HT1080 (cell line): ENCODE measurements at places on chromosomes 5 and 9.
A peak's percentile ranks its signal among the peaks of the same experiment; 100 is the strongest.

DNA sequence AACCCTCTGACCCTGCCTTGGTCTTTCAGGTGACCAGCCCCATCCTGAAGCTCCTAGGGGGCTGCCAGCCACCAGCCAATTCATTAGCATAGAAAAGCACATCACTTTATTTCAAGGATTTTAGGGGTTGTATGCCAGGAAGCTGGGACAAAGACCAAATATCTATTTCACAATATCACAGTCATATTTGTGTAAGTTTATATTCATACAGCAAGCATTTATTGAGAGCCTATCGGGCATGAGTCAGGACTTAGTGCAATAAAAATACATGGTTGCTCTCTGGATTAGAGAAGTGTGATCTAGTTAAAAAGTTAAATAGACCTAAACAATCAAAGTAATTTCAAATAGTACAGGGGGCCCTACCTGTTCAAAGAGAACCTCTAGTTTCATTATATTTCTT is 113.8 kb downstream of the ERCC6L2 start:
- DNase-seq: no peak

- no peak for DNase-seq
Observed at GRCh38 chr5:34832568-34832967, 6.4 kb upstream of the TTC23L start.

- DNase-seq: peak; percentile 96
Observed at GRCh38 chr9:91071184-91071990, 269.8 kb downstream of the SYK start.

- DNase-seq: peak; percentile 76
Observed at GRCh38 chr5:157222506-157223230, 42.0 kb downstream of the ITK start.

GRCh38 chr9:90100014-90100413 is 495.2 kb downstream of the GADD45G start:
- no peak for DNase-seq

- DNase-seq: peak; percentile 61
Observed at GRCh38 chr9:77848897-77849296, 182.7 kb downstream of the GNAQ start.

- no peak for DNase-seq
Observed at GRCh38 chr9:111035543-111036428, 2.5 kb downstream of the LPAR1 start.

GRCh38 chr9:84823421-84824271 is 154.1 kb downstream of the NTRK2 start:
- DNase-seq: no peak

DNA sequence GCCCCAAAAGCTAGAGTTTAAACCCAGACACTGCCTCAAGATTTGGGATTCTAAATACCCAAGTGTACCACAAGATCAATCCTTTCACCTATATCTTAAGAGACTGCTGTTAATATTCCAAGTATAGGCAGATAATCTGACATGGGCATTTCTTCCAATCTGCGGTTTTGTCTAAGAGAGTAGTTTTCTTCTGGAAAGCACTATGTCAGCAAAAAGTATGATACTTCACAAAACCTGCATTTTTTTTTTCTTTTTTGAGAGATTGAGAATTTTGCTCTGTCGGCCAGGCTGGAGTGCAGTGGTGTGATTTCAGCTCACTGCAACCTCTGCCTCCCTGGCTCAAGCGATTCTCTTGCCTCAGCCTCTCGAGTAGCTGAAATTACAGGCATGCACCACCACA is 190.7 kb upstream of the TYRP1 start:
- DNase-seq: no peak

DNA sequence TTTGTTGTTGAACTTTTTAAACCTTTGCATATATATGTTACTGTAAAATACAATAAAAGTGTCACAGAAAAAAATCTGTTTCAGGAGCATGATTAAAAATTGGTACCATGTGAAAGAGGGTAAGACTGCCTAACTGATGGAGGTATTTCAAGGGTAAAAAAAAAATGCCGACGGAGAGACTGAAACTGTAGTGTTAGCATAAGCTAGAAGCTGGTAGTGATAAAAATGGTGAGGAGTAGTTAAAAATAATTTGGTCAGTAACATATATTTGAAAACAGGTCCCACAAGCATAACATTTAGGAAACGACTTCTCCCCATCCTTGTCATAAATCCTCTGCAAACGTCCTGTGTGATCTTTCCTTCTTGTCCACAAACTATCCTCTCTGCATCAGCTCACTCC is 64.7 kb downstream of the MEF2C start:
- DNase-seq: no peak

DNA sequence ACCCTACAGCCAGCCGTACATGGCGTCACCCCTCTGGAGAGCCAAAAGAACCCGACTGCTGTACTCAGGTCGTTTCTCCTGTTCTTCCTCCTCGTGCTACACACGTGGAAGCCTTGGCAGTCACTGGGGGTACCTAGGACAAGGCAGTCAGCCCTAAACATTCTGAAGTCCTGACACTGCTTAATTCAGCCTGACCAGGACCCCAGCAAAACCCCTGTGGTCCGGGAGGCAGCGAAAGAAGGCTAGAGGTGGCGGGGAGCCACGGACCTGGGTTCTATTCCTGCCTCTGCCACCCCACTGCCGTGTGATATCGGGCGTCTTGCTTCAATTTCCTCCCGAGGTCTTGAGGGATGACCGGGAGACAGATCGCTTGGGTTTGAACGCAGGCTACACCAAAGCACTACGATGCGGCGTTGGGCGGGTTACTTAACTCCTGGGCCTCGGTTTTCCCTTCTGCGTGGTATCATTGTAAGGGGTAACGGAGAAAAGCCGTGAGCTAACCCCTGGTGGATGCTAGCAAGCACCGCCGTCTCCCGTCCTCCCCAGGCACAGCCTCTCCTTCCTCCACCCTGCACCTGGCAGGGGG is 429 bp upstream of the ARL10 start:
- no peak for DNase-seq

GRCh38 chr9:9920425-9921060 is 692.3 kb downstream of the PTPRD start:
- DNase-seq: no peak

DNA sequence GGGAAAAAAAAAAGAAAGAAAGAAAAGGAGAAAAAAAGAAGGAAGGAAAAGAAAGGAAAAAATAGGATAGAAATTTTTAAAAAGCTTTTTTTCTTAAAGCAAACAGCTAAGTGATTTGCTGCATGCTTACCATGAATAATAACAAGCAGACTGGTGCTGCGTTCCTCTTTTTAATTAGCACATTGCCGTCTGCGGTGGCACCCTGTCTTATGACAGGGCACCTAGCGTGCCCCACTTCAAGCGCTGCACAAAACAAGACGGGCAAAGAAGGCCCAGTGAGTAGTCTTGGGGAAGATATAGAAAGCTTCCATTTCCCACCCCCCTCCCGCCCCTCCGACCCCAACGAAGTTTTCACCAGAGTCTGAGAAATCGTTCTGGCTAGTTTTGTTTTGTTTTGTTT is 513.9 kb downstream of the ZNF608 start:
- no peak for DNase-seq

DNA sequence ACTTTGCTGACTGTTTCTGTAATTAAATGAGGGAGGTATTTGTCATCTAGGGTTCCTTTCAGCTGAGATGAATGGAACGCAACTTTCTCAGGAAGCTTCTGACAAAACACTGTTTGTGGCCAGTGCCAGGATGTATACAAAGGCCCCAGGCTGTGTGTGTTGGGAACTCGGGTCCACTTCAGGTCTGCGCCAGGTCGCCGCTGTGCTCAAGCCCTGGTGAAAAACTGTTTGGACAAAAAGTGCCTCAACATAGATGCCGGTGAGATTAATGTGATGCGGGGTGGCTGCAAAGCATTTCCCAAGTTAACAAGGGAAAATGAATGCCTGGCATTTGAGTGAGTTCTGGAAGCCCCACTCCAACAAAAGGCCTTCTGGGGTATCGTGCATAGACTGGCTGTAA is 156.4 kb downstream of the GABBR2 start:
- DNase-seq: peak; percentile 27

DNA sequence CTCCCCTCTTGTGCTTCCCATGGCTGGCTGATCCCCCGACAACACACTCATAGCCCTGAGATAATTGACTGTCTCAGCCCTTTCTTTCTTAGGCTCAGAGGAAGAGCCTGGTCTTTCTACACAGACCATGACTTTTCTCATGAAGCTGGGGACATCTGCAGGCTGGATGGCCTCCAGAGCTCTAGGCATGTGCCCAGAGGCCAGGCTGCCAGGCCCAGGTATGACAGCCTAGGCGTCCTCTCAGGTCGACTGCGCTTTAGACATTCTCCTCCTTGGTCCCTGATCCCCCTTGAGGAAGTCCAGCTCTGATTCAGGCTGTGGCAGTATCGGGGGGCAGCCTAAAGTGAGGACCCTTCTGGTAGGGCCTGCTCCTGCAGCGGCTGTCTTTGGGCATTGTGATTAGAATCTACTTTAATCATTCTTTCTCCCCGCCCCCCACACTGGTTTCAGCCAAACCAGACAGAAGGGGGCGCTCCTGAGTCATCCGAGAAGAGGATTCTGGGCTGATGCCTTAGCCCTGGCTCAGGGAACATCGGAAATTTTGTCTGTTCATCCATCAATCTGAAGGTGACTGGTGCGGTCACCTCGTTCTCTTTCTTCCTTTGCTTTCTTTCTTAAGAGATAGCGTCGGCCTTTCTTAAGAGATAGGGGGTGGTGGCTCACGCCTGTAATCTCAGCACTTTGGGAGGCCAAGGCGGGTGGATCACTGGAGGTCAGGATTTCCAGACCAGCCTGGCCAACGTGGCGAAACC is 66.5 kb upstream of the HSPA9 start:
- DNase-seq: peak; percentile 60

DNA sequence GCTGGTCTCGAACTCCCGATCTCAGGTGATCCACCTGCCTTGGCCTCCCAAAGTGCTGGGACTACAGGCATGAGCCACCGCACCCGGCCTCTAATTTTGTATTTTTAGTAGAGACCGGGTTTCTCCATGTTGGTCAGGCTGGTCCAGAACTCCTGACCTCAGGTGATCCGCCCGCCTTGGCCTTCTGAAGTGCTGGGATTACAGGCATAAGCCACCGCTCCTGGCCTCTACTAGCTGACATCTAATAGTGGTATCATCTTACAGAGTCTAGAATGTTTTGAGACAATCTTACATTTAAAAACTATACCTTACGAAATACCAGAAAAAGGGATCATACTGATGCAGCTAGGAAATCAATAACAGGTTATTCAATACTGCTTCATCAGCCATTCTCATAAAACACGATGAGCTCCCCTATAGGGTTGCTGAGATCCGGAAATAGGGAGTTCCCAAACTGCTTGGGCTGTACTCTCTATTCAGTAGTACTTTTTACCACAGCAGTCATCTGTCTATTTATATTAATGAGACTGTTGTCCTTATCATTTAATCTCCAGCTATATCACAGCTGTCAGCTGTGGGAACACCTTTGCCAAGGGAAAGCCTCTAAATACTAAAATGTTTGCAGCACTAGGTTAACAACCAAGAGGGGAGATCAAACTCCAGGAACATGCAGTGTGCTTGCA is 8.1 kb upstream of the UBE2D2 start:
- no peak for DNase-seq

- DNase-seq: no peak
Observed at GRCh38 chr9:36517131-36517530, 55.6 kb upstream of the MELK start.

- no peak for DNase-seq
Observed at GRCh38 chr9:100440071-100440470, 13.1 kb downstream of the MSANTD3 start.

DNA sequence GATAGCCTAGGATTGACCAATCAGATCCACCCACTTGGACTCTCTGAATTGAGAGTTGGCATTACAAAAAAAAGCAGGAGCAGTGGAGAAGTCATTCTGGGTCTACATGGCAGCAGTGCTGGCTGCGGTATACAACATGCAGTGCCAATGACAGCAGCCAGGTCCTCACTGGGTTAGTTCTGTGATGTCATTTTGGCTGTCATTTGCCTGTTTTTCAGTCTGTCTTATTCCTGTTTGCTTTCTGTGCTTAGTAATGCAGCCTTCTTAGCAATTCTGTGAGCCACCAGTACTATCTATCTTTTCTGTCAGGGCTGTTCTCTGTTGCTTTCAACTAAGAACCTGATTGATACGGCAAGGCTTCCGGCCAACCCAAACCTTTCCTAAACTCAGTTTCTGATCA is 471.8 kb downstream of the BNC2 start:
- no peak for DNase-seq

DNA sequence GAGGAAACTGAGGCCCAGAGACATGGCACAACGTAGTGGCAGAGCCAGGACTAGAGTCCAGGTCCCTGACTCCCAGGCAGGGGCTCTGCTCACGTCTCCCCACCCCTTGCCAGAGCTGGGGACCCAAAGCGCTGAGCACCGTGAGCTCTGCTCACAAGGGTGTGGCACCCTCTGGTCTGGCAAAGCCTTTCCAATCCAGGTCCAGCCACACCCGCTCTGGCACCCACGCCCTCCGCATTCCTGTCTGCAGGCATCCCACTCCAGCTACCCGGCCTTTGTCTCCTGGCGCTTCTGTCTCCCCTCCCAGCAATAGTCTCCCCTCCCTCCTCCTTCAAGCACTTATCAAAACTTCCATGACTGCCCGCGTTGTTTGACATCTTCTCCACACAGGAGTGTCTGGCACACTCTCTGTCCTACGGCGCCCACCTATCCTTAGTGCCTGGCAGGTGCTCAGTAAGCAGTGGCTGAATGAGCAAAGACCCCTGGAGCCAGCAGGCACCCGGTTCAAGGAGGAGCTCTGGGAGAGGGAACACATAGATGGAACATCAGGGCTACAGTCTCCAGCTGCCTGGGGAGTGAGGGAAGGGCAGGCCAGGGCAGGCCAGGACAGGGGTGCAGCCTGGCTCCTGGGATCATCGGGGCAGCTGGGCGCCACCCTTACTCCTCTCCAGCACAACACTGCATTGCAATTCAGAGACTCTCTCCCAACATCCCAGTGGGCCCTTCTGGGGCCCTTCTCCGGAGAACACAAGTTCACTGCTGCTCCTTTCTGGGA is 12.0 kb downstream of the HIGD2A start:
- no peak for DNase-seq

DNA sequence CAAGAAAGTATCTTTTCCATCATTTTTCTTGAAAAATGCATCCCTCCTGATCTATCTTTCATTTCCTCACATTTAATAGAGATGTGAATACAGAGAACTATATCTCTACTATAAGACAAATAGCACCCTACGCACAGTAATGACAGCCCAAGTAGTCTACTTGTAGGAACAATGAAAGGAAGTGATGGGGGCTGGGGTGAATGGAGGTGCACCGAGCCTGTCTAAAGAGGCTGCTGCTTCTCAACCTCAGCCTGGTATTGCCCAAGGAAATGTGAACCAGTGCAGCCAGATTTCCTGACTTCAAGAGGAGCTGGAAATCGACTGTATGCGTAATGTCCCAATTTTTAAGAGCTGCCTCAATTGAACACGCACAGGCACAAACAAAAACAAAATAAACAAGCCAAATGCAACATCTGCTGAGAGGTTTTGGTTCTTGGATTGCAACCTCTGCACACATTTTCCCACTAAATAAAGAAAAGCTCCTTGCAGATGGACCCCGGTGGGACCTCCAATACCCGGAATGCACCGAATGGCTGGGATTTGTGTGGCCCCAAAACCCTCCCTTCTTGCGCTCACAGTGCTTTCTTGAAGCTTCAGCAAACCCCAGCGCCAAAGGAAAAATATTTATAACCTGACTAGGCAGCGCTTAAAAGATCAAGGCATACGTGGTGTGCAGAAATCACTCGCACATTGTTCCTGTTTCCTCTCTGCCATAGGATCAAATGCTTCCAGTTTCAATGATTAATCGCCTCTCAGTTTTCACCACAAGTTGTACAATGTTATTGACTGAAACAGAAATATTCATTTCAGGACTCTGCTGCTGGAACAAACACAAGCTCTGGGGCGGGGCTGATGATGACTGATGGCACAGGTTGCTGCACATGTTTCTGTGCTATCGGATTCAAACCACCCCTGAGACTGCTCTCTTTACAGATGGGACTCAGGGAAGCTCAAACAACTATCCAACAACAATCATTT is 68.3 kb downstream of the KCNIP1 start:
- no peak for DNase-seq

GRCh38 chr9:28542928-28543327 is 969.6 kb upstream of the C9orf72 start:
- no peak for DNase-seq
